CD14-positive monocyte (primary cell): ENCODE measurements at places on chromosomes 13 and 19. TPM values are rescaled to one million over a fixed set of nuclear protein-coding genes. Genes with fewer than 3 reads are reported as not detected.

Gene MUC16
- polyA plus RNA-seq = not detected

GRCh38 chr13:43544011-43544410 is 242.8 kb downstream of the ENOX1 start:
- no peak for DNase-seq

DNA sequence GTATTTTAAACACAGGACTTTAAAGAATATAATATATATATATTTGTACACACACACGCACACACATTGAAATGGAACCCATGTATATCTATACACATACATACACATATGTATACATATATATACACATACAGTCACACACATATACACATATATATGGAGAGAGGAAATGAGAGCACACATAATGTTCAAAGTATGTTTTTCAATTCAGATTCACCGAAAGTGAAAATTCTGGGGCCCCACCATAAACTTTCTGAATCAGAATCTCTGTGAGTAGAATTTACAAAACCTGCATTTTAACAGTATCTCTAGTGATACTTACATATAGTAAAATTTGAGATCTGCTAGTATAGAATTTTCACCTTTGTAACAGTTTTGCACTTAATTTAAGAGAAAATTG is 60.4 kb upstream of the OBI1 start:
- DNase-seq = no peak

Gene FGF21
- polyA plus RNA-seq = not detected in 2 replicates

Gene CLASRP
- 2.2 TPM for polyA plus RNA-seq

GRCh38 chr19:15288146-15288963 is 44.0 kb downstream of the BRD4 start:
- DNase-seq = no peak

DNA sequence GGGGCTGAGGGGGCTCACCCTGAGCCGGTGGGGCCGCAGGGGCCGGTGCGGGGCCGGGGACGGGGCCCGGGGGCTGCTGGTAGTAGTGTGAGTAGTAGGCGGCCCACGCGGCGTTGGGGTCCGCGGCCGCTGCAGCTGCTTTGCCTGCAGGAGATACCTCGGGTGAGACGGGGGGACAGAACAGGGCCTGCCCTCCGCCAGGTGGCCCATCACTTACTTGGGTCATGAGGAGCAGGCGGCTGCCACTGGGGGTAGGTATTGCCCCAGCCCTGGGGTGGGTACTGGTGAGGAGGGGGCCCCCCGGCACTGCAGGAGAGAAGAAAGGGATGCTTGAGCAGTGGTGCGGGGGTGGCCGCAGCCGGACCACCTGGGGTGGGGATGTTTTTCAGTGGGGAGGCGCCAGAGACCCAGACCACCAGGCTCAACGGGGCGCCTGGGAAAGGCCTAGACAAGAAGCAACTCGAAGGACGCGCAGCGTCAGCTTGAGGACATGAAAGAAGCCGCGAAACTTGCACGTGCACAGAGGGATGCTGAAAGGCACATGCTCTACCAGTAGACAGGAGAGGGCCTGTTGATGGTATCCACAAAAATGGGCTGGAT is 8.9 kb downstream of the KHSRP start:
- no peak for DNase-seq
